ENCODE measurements at places on chromosomes 12 and 14. TPM values are rescaled to one million over a fixed set of nuclear protein-coding genes. Genes with fewer than 3 reads are reported as not detected.

DNA sequence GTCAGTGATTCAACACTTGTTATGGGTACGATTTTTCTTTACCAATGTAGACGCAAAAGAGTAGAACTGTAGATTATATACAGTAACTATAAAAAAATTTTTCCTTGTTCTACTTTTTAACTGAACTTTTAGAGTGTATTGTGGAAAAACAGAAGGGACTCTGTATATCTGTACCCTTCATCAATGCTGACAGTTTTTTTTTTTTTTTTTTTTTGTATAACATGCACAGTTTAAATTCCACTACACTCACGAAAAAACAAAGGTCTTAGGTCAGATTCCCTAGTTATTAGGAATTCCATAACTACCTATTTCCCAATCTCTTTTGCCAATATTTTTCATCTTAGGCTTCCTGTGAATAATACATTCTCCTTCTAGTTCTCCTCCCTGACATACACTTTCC lies 6.4 kb downstream of the DDHD1 start:
- no peak for DNase-seq

GRCh38 chr12:54189198-54189539 lies 384 bp upstream of the SMUG1 start:
- no peak for DNase-seq

DNA sequence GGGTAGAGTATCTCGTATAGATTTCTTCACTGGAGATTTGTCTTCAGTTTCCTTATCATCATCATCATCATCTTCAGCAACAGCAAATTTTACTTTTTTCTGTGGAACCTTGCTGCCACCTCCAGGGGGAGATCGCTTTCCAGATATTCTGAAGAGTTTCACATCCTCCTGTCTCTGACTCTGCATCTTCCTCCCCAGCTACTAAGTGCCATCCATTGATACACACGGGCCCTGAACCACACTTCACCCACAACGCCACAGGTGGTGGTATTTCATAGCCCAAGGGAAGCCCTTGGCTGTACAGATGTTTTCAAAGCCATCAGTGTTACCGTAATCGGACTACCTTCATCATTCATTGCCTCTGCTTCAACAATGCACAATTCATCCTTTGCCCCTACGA lies 82.2 kb downstream of the PPP2R5C start:
- no peak for DNase-seq

DNA sequence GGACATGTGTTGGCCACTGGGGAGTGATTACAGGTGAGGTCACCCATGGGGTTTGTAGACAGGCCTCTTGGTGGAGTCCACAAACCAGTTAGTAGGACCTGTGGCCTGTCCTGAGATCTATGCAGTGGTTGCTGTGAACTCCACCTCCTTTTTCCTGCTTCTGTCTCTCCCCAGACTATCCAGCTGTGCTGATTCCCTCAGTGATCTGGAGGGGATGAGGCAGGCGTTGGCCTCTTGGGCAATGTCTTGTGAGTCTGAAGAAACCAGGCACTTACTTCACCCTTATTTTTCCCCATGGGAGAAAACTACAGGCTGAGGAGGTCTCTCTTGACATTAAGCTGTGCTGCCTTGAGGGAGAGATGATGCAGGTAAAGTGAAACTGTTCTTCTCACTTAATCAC lies 257.2 kb upstream of the PRICKLE1 start:
- no peak for DNase-seq

RNASE7 gene
- total RNA-seq = not detected

PPP1R36 gene
- total RNA-seq = 0.27 TPM

DNAJC22 gene
- total RNA-seq = 0.38 TPM

ALKBH1 gene
- total RNA-seq = 9.7 TPM

CLEC4D gene
- total RNA-seq = not detected

KRT81 gene
- total RNA-seq = not detected

CD9 gene
- 79.9 TPM for total RNA-seq

Measured in ovary (tissue), 10 donors.